ENCODE measurements at places on chromosomes 2 and 18.

DNA sequence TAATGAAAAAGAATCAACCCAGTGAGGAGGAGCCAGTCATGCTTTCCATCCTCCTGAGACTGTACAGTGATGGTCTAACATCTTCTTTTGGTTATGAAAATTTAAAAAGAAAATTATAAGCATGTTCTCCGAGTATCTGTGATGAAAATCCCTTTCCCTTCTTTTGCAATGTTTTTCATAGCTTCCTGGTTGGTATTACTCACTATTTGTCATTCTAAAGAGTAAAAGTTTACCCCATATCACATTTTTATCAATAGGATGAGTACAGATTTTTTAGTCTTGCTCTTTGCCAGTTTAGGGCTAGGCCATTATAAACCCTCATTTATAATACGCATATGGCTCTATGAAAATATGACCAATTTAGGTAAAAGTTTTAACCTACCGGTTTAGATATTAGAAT is 564.1 kb downstream of the SUCLG1 start:
- no peak overlapping the region for H3K27ac ChIP-seq
- no peak overlapping the region for H3K4me3 ChIP-seq
- DNase-seq: no peak
- H3K4me1 ChIP-seq: no peaks in the 10 kb centered on the region
- H3K27me3 ChIP-seq: no peaks in the 10 kb centered on the region
- no peaks in the 10 kb centered on the region for H3K36me3 ChIP-seq

- no peak for DNase-seq
- H3K27ac ChIP-seq: peak overlapping the region; percentile 100
- no peaks in the 10 kb centered on the region for H3K36me3 ChIP-seq
- no peaks in the 10 kb centered on the region for H3K27me3 ChIP-seq
- peaks cover 57% of the 10 kb centered on the region for H3K4me1 ChIP-seq
- H3K4me3 ChIP-seq: peak overlapping the region; percentile 78
Measured at GRCh38 chr2:207162316-207162715, 3.4 kb downstream of the KLF7 start.

- H3K27ac ChIP-seq: no peak overlapping the region
- no peak overlapping the region for H3K4me3 ChIP-seq
Measured at GRCh38 chr18:64002581-64002980, 32.7 kb downstream of the SERPINB8 start.

DNA sequence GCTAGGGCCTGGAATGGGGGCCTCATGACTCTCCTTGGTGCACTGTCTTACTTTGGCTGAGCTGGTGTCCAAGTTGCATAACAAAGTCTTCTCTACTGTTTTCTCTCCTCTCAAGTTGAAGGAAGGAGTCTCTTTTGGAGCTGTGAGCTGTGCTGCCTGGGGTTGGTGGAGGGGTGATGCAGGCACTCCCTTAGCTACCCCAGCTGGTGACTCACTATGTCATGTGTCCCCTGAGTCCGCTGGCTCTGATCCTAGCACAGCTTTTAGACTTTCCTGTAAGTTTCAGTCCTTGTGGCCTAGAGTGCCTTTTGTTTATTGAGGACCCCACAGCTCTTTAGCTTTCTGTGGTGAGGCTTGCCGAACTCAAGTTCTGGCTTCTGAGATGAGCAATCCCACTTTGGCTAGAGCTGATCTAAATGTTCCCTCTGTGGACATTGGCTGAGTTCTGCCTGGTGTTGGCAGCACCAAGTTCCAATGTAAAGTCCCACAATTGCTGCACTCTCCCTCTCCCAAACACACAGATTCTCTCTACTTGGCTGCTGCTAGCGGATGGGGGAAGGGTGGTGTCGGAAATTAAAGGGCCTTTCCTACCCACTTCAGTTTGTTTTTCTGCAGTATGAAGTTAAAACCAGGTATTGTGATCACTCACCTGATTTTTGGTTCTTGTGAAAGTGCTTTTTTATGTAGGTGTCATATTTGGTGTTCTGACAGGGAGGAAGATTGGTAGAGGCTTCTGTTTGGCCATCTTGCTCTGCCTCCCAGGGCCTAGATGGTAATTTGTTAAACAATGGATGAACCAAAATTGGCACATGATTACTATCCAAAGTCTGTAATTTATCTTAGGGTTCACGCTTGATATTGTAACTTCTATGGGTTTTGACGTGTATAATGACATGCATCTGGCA is 83.2 kb downstream of the COMMD1 start:
- no peak overlapping the region for H3K27ac ChIP-seq
- H3K27me3 ChIP-seq: no peaks in the 10 kb centered on the region
- no peak for DNase-seq
- peaks cover 5% of the 10 kb centered on the region for H3K4me1 ChIP-seq
- no peak overlapping the region for H3K4me3 ChIP-seq

DNA sequence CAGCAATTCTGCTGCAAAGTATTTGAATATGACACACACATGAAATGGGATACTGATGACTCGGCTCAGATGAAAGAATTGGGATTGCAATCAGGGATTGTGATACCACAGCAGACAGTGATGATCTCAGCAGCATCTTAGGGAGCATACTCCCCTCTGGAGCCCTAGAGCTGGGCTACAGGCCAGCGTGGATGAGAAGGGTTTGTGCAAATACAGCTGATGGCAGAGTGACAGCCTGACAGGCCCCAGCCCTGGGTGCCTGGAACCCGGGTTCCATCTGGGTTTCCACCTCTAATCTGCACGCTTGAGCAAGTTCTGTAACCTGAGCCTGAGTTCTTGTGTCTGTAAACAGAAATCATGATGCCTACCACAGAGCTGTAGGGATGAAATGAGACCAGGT is 418.0 kb downstream of the LRATD1 start:
- H3K4me3 ChIP-seq: no peak overlapping the region
- H3K27ac ChIP-seq: no peak overlapping the region
- no peaks in the 10 kb centered on the region for H3K36me3 ChIP-seq
- H3K4me1 ChIP-seq: no peaks in the 10 kb centered on the region
- DNase-seq: peak; percentile 83

DNA sequence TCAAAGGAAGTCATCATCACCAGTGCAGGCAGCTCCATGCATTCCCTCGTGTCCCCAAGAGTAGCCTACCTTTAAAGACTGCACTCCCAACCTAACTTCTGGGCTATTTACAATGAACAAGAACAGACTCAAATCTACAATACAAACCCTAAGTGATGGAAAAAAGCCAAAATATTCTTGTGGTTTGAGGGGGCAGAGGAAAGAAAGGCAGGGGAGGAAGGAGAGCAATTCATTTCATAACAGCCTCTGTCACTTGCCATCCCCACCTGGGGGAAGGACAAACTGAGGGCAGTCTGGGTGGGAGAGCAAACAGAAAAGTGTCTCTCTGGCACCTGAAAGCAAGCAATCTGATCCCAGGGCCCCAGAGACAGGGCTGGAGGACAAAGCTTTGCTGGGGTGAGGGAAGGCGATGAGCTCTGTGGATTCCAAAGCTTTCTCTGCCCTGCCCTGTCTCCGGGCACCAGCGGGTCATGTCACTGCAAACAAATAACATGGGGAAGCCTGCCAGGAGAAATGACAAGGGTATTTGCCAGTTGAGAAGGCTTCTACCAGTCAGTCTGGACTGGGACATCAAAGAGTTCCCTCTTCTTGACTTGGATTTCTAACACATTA is 528.0 kb upstream of the TNP1 start:
- H3K27me3 ChIP-seq: no peaks in the 10 kb centered on the region
- H3K27ac ChIP-seq: no peak overlapping the region
- no peak overlapping the region for H3K4me3 ChIP-seq
- H3K4me1 ChIP-seq: peaks cover 15% of the 10 kb centered on the region

GRCh38 chr18:32093102-32093511 is 1.4 kb downstream of the RNF138 start:
- no peaks in the 10 kb centered on the region for H3K27me3 ChIP-seq
- no peaks in the 10 kb centered on the region for H3K36me3 ChIP-seq
- DNase-seq: no peak
- H3K27ac ChIP-seq: peak overlapping the region; percentile 100
- peaks cover 52% of the 10 kb centered on the region for H3K4me1 ChIP-seq

DNA sequence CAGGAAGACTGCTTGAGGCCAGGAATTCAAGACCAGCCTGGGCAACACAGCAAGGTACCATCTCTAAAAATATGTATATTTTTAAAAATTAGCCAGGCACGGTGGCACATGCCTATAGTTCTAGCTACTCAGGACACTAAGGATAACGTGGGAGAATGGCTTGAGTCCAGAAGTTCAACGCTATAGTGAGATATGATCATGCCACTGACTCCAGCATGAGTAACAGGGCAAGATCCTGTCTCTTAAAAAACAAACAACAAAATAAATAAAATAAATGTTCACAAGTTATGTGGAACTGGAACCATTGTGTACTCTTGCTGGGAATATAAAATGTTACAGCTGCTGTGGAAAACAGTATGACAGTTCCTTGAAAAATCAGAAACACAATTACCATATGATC is 47.2 kb downstream of the USP34 start:
- H3K4me1 ChIP-seq: peaks cover 35% of the 10 kb centered on the region
- no peaks in the 10 kb centered on the region for H3K27me3 ChIP-seq
- no peak overlapping the region for H3K4me3 ChIP-seq
- no peaks in the 10 kb centered on the region for H3K36me3 ChIP-seq
- DNase-seq: no peak

- no peak for DNase-seq
- H3K4me3 ChIP-seq: no peak overlapping the region
- H3K27ac ChIP-seq: no peak overlapping the region
- no peaks in the 10 kb centered on the region for H3K36me3 ChIP-seq
- no peaks in the 10 kb centered on the region for H3K27me3 ChIP-seq
Measured at GRCh38 chr2:58006256-58006951, 40.2 kb upstream of the VRK2 start.

DNA sequence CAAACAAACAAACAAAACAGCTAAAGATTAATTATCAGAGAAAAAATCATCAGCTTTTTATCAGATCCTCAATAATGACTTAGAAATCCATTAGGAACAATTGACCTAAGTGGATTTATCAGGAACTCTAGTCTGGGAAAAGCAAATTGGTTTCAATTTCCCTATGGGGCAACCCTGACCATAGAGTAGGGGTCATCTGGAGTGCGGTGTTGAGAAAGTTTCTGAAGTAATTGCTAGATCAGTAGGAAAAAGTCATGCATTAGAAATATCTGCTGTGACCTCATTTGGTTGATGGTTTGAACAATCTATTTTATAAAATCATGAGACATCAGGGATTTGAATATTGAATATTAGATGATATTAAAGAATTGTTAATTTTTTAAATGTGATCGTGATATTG is 507.9 kb downstream of the TXNL1 start:
- no peak overlapping the region for H3K27ac ChIP-seq
- no peak overlapping the region for H3K4me3 ChIP-seq
- DNase-seq: no peak
- no peaks in the 10 kb centered on the region for H3K36me3 ChIP-seq

DNA sequence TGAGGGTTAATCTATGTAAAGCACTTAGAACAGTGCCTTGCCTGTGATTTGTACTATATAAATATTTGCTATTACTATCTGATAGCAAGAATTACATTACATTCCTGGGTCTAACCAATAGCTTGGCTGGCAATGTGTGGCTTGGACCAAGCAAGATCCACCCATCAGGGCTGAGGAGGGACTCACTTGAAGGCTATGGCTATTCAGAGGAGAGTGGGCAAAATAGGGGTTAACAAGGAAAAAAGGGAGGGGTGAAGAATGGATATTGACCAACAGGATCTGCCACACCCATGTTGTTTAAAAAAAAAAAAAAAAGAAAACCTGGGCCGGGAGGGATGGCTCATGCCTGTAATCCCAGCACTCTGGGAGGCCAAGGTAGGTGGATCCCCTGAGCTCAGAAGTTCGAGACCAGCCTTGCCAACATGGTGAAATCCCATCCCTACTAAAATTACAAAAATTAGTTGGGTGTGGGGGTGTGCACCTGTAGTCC is 20.0 kb upstream of the TMBIM1 start:
- H3K4me1 ChIP-seq: no peaks in the 10 kb centered on the region
- H3K36me3 ChIP-seq: no peaks in the 10 kb centered on the region
- no peak overlapping the region for H3K4me3 ChIP-seq
- DNase-seq: no peak

- no peak overlapping the region for H3K4me3 ChIP-seq
- no peaks in the 10 kb centered on the region for H3K27me3 ChIP-seq
- no peaks in the 10 kb centered on the region for H3K4me1 ChIP-seq
- no peaks in the 10 kb centered on the region for H3K36me3 ChIP-seq
- no peak overlapping the region for H3K27ac ChIP-seq
Measured at GRCh38 chr2:4963106-4963505, 729.1 kb upstream of the SOX11 start.

DNA sequence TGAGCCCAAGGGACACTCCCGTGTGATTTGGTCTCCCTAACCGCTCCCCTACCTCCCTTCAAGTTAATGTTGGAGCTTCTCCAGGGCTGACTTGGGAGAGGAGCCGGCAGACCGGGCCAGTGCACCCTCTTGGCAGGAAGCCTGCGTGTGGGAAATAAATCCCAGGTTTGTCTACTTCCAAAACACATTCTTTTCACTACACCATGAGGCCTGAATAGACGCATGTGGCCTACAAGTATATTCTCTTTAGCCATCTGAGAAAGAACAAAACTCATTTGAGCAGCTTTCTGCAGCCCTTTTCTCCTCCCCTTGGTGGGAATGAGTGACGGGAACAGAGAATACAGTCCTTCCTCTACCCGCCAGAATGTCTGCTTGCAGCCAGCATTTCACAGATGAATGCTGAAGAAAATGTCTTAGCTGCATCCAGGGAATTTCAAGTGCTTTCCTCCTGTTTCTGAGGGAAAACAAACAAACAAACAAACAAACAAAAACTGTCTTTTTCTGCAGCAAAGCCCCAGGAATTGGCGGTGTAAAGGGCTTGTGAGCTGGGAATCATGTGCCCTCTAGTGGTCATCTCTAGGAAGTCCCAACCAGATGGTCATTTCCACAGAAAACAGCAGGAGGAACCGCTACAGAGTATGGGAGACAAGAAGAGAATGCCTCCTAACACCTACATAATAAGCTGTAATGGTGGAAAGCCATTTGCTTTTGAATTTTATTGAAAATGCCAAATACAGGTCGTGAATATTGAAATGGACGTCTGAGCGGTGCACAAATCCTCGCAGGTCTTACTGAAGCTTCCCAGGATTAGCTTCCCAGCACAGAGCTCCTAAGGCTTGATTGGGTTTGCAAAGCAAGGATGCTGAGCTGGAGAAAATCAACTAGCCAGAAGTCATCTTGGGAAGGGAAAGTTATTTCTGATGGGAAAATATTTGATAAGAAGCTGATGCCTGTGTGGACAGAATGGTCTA is 41.2 kb upstream of the DAPL1 start:
- H3K4me3 ChIP-seq: peak overlapping the region; percentile 27
- H3K4me1 ChIP-seq: peaks cover 9% of the 10 kb centered on the region

- H3K36me3 ChIP-seq: no peaks in the 10 kb centered on the region
- DNase-seq: no peak
- no peak overlapping the region for H3K4me3 ChIP-seq
- H3K27ac ChIP-seq: no peak overlapping the region
- H3K4me1 ChIP-seq: no peaks in the 10 kb centered on the region
Measured at GRCh38 chr2:6744038-6744437, 121.7 kb downstream of the CMPK2 start.
